ENCODE measurements at places on chromosomes 7 and 10.
A peak's percentile ranks its signal among the peaks of the same experiment; 100 is the strongest.

DNA sequence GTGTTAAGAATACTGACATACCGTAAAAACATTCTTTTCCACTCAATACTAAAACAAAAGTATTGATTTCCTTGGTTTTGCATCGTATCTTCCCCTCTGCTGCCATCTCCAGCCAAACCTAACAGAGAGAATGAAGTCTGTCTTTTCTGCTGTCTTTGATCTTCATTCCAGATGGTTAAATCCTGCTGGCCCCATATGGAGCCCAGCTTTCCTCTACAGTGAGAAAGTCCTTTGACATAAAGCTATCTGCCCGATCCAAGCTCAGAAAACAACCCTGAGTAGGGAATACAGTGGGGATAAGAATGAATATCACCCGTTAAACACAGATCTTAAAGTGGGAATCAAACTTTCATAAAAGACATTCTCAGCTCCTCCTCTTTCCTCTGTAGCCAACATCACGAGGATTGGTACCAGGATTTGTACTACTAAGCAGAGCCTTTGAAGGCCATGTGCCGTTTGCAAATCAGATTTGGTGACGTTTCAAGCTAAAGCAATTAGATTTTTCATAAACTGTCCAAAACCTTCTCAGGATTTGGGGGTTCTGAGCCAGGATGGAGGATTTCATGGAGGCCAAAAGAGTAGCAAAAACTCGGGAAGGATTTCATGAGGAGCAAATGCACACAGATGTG lies 30.8 kb upstream of the GPAM start:
- DNase-seq: no peak

DNA sequence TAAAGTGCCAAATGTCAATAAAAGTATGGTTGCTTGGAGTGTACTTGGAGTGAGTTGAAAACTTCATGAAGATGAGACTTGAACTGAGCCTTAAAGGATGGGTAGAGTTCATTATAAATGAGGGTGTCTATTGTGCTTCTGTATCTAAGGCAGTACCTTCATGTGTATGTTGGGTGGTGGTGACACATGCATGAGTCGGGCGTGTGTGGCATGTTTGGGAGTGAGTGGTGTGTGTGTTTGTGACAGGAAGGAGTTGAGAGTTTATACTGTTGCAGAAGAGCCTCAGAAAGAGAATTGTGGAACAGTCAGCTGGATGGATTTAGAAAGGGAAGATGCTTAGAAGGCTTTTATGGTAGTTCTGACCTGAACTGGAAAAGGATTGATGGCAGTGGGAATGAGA lies 6.0 kb upstream of the ZRANB1 start:
- no peak for DNase-seq

GRCh38 chr7:42945821-42946626 lies 13.8 kb downstream of the MRPL32 start:
- no peak for DNase-seq

DNA sequence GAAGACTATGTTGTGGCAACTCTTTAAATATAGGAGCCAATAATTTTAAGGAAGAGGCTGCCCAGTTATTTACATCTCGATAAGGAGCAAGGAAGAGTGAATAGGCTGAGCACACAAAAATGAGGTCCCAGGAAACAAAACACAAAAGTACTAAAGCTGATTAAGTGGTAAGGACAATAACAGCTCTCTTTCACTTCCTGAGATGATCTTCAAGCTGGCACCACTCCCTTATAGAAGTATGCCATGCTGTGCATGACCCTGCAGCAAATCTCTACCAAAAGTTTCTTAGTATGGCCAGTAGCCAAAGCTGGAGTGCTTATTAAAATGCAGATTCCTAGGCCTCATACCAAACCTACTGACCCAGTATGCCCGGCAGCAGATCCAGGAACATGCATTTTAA lies 39.7 kb downstream of the CADPS2 start:
- DNase-seq: no peak

DNA sequence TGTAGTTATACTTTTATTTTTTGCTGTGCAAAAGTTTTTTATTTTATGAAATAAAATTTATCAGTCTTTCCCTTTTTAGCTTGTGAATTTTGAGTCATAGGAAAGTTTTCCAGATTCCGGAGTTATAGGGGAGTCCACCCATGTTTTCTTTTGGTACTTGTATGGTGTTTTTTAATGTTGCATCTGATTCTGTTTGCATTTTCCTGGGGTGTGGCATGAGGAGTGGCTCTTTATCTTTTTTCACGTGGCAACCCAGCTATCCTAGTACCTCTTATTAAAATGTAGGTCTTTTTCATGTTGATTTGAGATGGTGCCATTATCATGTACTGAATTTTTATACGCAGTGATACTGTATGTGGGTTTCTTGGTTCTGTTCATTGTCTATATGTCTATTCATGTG lies 19.7 kb downstream of the EXOC6 start:
- no peak for DNase-seq

GRCh38 chr10:6171881-6172695 lies 30.6 kb upstream of the PFKFB3 start:
- DNase-seq: peak; percentile 16

- no peak for DNase-seq
Measured at GRCh38 chr7:53470336-53470970, 435.0 kb downstream of the POM121L12 start.

All from anterior cingulate cortex (tissue), 58 donors.